ENCODE measurements at places on chromosomes 1 and 21. TPM values are rescaled to one million over a fixed set of nuclear protein-coding genes. Genes with fewer than 3 reads are reported as not detected.

Gene GPR157
- 23.3 TPM for total RNA-seq

Gene TXNIP
- 597 TPM for total RNA-seq

DNA sequence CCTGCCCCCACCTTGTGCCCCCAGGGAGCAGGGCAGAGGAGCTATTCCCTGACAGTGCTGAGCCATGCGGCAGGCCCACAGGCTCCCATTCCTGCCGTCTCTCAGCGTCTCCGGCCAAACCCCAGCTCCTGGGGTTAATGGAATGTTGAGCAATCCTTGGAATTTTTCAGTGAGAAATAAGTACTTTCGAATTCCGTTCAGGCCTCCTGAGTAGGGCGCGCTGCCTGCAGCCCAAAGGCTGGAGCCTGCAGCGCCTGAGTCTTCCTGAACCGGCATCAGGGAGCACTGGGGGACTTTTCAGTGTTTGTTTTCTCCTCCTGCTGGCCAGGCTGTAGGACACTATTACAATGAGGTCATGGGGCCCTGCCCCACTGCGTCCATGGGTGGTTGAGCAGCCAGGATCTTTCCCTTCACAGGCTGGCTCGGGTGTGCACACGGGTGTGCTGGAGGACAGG is 33.3 kb upstream of the CSF1 start:
- DNase-seq, result peak; percentile 90

GRCh38 chr1:102901996-102902395 is 206.3 kb downstream of the COL11A1 start:
- DNase-seq, result no peak

DNA sequence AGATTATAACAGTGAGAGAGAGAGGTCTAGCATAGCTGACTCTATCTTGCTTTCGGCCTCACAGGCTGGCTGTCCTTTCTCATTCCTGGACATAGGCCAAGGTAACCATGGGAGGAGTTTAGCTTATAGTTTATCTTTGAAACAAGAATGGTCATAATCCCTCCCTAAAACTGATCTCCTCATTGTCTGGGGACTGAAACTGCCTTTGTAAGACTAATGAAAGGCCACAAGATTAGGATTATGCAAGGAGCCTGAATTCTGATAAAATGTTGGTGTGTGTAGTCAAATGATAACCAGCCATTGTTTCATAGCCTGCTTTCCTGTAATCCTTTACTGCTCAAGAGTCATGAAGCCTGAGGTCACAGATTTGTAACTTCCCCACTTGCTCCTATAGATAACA is 131.9 kb upstream of the LYPLAL1 start:
- DNase-seq, result no peak

DNA sequence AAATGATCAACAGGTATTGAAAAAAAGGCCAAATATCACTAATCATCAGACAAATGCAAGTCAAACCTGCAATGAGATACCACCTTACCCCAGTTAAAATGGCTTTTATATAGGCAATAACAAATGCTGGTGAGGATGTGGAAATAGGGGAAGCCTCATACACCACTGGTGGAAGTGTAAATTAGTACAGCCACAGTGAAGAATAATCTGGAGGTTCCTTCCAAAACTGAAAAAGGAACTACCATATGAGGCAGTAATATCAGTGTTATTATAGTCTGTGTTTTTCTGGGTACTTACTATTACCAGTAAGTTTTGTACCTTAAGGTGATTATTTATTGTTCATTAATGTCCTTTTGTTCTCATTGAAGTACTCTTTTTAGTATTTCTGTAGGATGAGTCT is 201.3 kb downstream of the MRPL39 start:
- no peak for DNase-seq

DNA sequence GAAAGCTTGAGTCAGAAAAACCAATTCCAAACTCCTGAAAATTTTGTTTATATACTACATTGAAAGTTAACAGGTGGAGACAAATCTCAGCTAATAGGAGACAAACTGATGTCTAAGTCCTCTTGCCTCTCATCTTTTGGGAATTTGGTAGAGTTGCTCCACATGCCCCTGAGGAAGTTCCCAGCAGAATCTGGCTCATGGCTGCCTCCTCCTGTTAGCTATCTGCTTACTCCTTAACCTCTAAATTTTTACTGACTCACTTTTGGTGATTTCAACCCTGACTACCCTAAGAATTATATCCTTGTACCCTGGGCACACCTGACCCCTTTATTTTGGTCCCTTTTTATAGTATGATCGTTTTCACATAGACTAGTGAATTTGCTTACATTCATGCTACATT is 633.7 kb upstream of the USP24 start:
- no peak for DNase-seq

DNA sequence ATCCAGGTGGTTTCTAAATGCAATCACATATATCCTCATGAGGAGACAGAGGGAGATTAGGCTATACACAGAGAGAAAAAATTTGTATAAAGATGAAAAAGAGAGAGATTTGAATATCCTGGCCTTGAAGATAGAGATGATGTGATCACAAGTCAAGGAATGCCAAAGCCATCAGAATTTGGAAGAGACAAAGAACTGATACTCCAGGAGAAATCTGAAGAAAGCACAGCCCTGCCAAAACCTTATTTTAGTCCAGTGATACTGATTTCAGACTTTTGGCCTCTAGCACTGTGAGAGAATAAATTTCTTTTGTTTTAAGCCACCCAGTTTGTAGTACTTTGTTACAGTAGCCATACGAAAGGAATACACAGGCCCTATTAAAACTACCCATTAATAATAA is 33.4 kb downstream of the DOCK7 start:
- DNase-seq, result no peak

DNA sequence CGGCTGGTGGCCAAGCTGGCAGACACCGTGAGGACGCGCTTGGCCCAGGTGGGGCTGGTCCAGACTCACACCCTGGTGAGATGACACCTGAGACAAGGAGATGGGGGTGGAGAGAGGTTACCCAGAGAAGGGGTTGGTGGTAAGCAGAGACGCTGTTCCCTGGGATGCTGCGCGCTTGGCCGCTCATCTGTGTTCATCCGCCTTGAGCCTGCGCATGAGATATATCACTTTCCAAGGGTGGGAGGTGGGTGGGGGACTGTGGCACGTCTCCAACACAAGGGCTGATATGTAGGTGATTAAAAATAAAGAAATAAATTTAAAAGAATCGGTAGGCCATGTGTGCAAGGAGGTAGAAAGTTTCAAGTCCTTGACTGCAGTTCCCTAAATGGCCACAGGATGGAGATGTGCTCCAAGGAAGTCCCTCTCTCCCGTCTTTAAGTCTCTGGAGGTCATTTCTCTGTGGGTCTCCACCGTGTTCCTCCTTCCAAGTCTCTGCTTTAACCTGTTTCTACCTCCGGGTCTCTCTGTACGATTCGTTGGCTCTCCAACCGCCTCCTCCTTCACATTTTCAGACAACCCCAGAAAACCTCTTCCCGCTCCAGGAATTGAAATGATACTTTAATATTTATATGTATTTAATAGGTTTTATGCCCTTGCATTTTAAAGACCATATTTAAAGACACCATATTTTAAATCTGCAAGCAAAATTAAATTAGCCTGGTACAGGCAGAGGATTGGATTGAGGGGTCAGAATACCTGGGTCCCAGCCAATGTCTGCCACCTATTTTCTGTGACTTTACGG is 4.5 kb downstream of the TTC24 start:
- peak; percentile 59 for DNase-seq

- peak; percentile 24 for DNase-seq
These were observed 13.3 kb downstream of the SCNN1D start for GRCh38 chr1:1293263-1294249.

DNA sequence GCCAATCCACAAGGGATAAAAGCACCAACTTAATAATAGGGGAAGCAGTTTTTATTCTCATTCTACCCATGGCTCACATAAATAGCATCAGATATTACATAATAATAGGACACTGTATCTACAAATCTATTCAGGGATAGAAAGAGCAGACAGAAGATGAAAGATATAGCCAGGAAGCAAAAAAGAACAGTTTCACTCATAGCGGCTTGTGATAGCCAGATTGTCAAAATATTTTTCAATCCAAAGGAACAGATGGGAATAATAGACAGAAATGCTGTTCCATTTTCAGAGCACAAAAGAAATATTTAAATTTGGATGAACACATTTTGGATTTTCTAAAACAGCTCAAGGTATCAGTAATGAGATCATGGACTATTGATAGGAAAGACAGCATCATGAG is 232.5 kb upstream of the GREM2 start:
- no peak for DNase-seq

DNA sequence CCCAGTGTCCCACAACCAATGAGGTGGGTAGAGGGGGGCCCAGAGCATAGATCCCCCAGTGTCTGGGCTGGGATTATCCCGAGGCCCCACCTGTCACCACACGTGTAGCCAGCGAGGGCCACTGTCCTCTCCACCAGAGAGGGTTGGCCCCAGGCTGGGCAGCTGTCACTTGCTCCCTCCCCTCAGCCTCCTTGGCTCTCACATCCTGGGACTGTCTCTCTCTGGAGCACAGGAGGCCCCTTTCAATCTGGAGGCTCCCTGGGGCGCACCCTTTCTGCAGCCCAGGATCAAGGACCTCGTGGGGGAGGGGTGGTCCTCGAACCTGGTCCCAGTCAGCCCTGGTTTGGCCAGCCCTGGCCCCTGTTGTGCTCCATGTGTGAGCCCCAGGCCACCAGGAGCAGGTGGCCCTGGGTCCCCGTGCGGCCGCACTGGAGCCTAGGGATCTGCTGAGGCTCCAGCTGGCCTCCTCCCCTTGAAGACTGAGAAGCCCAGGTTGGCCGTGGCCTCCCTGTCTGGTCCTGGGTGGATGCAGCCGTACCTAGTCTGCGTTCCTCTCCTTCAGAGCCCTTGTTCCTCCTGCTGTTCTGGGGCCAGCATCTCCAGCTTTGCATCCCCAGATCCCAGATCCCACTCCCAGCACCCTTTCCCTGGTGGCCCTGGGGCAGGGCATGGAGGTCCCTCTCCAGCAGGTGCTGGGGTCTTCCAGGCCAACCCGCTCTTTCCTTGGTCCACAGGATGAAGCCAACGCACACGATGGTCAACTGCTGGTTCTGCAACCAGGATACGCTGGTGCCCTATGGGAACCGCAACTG is 6.7 kb downstream of the TMEM201 start:
- peak; percentile 48 for DNase-seq

DNA sequence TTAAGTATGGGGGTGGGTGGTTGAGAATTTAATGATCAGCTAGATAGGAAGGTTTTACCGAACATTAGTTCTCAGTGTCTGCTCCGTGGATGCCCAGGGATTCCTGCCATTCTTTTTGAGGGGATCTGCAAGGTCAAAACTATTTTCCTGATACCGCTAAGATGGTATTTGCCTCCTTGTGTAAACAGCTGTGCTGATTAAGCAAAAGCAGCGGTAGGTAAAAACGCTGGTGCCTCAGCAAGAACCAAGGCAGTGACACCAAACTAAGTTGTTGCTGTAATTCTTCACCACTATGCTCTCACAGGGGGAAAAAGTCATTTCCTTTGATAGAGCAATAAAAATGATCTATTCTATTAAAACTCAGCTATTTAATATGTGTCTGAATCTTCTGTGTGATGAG is 229.0 kb downstream of the FMN2 start:
- DNase-seq, result no peak

GRCh38 chr1:27520651-27521050 is 30.7 kb upstream of the WASF2 start:
- DNase-seq, result peak; percentile 77

DNA sequence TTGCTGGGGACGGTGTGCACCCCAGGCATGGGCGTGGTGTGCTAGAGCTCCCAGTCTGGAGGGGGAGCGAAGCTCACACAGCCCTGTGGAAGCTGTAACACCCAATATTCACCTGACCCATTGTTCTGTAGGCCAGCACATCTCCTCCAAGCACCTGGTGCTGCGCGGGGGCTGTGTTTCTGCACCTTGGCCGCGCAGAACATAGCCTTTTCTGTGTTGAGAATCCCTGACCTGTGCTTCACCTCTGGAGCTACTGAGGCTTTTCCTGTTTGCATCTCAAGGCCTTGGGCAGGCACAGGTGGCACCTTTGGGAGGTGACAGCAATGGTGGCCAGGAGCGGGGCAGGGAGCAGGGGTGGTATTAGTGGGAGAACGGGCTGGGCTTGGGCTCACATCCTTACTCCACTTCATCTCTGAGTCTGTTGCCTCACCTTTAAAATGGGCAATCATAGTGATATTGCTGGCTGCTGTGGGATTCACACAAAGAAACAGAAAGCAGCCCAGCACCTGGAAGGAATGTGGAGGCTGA is 343.9 kb upstream of the AJAP1 start:
- no peak for DNase-seq

- DNase-seq, result no peak
These were observed 41.5 kb downstream of the GRHL3 start for GRCh38 chr1:24360681-24361080.

DNA sequence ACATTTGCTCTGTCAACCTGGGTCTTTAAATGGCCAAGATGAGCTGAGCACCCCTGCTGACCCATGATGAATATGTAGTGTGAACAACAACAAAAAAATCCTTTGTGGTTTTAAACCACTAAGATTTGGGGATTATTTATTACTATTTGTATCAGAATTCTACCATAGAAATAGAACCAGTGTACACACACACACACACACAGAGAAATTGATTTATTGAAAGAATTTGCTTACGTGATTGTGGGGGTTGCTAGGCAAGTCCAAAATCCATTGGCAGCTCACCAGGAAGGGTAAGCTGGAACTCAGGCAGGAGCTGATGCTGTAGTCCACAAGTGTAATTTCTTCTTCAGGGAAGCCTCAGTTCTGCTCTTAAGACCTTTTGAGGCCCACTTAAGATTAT is 82.5 kb upstream of the MAP1LC3C start:
- no peak for DNase-seq

- DNase-seq, result no peak
These were observed 20.6 kb upstream of the TBX15 start for GRCh38 chr1:119008483-119009311.

DNA sequence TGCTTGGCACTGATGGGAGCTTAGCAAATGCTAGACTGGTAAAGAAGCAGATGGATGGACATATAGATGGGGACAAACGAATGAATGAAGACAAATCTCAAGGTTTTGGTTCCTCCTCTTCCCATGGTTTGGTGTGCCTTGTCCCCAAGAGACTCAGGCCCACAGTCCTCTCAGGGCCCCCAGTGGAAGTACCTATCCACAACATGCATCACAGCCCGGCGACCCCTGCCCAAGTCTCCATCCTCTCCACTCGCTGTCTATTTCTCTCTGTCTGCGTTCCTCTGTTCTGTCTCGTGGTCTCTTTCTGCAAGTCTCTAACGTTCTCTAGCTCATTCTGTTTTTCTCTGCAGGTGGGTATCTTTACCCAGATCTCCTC is 85.8 kb downstream of the GLIS1 start:
- DNase-seq, result no peak

Measured in right cardiac atrium (tissue), 5 donors.